Erythroblast (primary cell): ENCODE measurements at places on chromosomes 1 and 21.
A peak's percentile ranks its signal among the peaks of the same experiment; 100 is the strongest.

DNA sequence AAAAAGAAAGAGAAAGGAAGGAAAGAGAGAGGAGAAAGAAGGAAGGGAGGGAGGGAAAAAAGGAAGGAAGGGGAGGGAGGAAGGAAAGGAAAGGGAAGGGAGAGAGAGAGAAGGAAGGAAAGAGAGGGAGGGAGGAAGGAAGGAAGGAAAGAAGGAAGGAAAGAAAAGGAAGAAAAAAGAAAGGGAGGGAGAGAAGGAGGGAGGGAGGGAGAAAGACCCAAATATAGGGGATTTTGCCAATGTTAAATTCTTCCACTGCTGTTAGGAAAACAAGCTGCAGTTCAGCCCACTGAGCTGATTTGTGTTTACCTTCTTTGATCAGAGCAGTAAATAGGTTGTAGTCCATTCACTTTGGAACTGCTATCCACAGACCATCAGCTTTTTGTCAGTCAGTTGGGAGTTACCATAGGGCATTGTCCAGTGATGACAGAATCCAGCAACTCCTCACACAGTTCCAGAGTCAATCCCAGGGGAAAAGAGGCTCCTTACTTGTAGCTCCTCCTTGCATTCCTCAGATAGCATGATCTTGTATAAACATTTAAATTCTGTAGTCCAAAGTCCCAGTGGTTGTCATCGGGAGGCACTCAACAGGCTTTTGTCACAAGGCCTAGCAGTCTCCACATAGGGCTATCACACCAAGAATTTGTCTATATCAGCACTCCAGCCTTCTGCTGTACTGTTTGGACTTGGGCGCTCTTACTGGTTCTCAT lies 13.5 kb upstream of the PPP1R8 start:
- no peak for DNase-seq

DNA sequence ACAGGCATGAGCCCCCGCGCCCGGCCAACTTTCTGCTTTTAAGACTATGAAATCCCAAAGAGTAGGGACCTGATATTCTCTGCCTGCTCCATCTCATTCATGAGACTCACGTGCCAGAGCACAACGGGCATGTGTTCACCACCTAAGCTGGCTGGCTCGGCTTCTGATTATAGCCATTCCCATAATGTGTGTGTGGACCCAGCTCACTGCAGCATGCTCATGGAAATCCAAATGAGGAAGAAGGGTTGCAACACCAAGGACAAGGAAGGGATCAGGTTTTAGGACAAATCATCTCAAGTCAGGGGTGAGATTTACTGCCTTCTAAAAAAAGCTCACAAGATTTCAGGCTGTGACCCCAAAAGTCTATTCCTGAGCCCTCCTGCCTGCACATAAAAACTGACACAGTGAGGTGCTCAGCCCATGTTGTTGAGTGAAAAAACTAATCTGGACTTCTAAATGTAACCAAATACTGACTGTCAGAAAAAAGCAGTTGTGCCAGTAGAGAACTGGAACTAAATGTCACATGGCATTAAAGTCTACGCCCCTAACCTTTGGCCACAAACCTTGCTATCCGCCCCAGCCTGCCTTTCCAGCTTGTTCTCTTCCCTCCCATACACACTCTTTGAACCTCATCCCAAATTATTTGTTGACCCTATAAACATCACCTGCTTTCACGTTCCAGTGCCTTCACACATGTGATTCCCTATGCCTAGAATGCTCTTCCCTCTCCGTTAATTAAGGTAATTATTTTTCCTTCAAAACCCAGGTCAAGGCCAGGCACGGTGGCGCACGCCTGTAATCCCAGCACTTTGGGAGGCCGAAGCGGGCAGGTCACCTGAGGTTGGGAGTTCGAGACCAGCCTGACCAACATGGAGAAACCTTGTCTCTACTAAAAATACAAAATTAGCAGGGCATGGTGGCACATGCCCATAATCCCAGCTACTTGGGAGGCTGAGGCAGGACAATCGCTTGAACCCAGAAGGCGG lies 9.1 kb upstream of the COA7 start:
- no peak for DNase-seq

GRCh38 chr1:21003281-21004045 lies 173.2 kb downstream of the EIF4G3 start:
- DNase-seq: no peak

DNA sequence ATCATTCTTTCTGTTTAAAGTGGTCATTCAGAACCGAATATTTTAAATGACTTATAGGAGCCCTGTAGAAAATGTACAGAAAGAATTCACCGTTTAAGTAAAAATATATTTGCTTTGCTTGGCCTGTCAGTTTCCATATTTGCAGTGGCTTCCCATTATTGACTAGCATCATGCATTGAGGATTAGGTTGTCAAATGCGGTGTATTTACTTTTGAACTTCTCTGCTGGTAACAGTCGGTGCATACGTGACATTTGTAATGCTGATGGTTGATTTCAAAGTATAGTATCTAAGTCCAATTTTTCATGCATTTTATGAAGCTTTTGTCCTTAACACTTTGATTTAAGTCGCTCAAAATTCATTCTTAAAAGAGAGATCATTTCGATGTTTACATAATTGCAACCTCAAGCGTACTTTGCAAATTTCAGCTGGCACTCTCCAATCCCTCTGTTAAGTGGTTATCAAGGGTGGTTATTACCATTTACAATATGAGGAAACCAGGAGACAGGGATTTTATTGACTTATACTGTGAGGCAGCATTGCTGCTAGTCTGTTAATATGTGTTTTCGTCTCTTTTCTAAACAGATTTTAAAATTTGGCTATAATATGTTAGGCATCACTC lies 201.6 kb downstream of the SDCCAG8 start:
- DNase-seq: no peak

DNA sequence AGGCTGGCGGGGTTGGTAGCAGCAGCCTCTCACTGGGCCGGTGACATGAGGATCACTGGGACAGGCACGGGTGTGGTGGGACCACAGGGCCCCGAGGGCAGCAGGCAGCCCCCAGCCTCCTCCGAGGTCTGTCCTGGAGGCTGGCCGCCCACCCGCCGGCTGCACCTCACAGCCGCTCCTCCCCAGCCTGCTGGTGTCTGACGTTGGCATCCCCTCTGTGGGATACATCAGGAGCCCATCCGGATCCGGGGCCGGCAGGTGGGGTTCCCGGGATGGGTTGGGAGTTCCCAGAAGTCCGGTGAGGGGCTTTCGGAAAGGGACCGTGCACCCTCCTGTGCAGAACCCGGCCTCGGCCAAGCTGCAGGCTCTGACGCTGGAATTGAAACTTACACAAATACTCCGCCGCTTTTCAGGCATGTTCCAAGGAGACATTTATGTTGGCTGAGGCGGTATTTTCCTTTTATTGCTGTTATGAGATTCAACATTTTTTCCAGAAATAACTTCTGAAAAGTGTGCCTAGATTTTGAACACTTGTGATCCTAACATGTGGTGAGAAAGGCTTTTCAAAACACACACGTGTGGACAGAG lies 142.1 kb upstream of the ARHGEF16 start:
- no peak for DNase-seq

GRCh38 chr1:167765496-167765895 lies 43.7 kb downstream of the MPZL1 start:
- DNase-seq: no peak

DNA sequence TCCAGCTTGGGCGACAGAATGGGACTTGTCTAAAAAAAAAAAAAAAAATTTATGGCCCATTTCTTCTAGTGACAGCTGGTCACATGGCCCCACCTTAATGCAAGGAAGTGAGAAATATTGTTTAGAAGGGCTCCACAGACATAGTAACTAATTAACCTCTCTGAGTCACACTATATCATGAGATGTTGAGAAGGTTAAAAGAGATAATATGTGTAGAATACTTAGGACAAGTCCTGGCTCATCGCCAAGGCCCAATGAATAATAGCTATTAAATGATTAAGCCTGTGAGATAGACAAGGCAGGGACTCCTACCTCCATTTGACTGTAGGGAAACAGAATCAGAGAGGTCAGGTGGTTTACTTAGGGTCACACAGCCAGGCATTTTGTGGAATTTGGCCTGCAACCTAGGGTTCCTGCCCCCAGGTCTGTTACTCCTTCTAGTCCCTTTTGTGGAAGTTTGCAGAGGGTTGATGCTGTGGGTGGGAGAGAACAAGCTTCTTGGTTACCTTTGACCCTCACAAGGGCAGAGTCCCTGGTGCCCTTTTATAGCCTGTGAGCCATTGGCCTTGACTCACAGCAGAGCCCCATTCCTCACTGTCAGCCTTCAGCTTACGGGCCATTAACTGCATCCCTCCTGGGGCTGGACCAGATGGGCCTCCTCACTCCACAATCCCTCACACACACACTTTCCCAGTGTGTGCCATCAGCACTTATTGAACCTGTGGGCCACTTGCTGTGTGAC lies 48.5 kb downstream of the OPRD1 start:
- DNase-seq: no peak

DNA sequence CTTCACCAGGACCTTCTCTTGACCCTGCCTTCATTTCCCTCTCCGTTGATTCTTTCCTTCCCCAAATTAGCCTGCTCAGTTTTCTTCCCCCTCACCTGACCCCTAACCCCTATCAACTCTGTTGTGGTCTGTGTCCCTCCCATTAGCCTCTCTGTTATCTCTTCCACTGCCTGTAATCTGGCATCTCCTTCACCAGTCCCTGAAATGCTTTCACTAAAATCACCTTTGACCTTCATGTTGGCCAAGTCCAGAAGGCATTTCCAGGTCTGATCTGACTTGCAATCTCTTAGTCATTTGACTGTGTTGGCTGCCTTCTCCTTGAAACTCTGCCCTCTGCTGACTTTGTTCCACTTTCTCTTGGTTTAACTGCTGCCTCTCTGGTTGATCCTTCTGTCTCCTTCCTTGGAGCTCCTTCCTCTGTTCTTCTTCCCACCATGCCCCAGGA lies 28.2 kb downstream of the ATP8B2 start:
- DNase-seq: peak; percentile 77

- no peak for DNase-seq
Measured at GRCh38 chr1:215807911-215808436, 240.9 kb downstream of the KCTD3 start.

GRCh38 chr1:109977657-109978378 lies 6.7 kb upstream of the AHCYL1 start:
- no peak for DNase-seq

DNA sequence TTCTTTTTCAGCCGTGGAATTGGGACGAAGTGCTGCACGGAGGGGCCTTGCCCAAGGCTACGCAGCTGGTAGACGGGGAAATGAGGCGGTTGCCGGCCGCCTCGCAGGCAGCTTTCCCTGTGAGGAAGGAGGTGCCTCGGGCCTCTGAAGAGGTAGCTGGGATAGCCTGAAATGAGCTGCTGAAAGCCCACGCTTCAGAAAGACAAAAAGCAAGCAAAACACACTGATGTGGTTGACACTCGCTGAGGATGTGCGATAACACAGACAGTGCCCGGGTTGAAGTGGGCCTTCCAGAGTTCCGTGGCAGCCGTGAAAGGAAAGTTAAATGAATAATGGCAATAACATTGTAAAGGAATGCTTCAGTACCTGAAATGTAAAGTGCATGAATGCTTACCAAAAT lies 47.2 kb downstream of the S1PR1 start:
- DNase-seq: no peak

DNA sequence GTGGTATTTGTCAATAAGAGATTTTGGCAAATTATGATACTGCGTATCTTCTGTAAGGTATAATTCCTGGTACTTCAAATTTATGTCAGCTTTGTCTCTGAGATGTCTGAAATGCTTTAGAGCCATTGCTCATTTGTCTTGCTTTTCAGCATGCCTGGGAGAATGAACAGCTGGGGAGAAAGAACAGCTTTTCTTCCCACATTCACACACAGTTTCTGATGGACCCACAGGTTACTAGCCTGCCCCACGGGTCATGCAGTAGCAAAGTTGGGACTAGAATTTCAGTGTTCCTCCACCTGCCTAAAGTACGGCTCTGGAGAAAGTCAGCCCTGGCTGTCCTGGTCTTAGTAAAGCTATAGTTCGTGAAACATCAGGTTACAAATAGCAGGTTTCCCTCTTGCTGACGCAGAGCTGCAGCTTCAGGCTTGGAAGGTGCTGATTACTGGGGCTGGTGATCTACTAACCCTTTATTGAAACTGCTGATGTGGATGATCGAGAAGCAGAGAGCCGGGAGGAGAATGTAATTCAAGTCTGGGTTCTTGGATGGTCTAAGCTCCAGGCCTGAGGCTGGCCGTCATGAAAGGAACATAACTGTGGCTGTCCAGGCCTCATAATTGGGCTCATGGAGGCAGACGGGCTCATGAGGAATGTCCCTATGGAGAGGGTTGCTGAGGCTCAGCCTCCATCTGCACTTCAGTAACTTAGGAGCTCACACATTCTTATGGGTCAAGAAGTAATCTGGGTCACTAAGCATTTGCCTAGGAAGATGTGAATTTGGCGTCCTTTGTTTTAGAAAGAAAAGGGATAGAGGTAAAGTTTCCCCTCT lies 12.4 kb downstream of the GALNT2 start:
- DNase-seq: no peak

DNA sequence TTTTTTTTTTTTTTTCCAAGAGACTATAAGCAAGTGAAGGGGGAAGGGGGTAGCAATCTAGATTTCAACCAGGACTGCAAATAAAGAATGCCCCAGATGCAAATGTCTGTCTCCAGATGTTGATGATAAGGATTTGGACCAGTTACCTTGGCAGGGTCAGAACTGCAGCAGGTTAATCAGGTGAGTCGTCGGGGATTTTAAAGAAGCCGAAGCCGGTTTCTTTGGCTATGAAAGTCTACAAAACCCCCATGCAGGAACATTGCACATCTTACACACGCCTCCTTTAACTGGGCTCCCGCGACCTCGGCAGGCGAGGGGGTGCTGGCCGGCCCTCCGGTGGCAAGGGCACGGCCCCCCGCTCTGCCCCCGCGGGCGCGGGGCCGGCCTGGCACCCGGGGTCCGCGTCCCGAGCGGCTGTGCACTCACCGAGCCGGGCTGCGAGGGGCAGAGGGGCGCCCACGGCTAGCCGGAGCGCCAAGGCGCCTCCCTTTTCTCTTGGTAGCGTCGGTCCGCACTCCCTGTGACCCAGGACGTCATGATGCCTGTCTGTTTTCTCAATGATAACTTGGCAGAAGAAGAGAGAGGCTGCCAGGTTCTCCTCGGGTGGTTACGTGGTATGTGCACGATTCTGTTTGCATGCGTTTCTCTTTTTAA lies 366.3 kb upstream of the ESRRG start:
- DNase-seq: no peak

DNA sequence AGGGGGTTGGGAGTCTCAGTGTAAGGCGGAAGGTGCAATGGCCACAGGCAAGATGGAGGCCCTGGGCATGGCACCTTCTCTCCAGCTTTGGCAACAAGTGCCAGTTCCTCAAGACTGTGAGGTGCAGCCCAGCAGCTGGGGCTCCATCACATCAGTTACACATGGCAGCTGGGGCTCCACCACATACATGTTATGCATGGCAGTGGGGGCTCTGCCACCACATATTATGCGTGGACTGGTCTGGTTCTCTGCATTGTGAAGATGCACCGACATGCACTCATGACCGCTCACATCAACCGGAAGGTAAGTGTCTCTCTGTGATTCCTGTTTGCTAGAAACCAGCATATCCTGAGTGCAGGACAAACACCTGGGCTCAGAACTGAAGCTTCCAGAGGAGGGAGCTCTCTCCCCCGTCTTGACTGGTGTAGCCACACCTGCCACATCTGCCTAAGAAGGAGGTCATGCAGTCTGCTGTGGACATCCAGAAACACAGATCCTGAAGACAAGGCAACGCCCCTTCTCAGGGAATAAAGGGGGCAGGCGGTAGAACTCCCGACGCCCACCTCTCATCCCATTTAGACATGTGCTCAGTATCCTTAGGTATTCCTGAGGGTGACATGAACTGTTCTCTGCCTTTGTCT lies 104.1 kb upstream of the TMPRSS2 start:
- DNase-seq: no peak

GRCh38 chr1:175597969-175598765 lies 145.2 kb downstream of the TNR start:
- DNase-seq: no peak
